ENCODE measurements at places on chromosomes 11 and 22.

DNA sequence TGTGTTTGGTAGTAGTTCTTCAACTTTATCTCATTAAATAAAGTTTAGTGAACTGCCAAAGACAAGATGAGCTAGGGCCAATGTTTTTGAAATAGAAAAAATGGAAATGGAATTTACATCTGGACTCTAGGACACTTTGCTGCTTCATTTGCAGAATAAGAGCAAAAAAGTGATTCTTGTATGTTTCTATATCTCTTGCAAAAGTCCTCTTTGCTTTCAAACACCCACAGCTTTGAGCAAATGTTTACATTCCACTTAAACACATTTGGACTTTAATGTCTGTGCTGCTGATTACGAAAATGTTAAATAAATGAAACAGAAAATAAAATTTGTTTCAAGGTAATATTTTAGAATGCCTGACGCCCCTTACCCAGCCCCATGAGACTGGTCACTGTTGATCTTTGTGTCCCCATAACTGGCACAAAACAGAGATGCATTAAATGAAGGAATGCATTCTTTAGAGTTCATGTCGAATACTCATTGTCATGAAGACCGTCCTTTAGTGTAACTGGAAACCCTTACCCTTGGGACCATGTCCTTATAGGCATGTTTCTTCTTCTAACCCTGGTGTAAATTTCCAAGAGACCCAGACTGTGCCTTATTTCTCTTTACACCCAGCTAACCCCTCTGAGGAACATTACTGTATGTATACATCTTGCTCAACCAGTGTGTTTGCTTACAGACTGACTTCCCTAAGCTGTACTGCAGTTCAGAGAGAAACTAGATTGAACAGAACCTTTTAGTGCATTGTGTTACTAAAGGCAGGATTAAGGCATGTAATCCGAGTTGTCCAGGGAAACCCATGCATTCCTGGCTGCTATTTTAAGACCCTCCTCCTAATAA is 199.7 kb downstream of the NAV2 start:
- DNase-seq, result no peak

DNA sequence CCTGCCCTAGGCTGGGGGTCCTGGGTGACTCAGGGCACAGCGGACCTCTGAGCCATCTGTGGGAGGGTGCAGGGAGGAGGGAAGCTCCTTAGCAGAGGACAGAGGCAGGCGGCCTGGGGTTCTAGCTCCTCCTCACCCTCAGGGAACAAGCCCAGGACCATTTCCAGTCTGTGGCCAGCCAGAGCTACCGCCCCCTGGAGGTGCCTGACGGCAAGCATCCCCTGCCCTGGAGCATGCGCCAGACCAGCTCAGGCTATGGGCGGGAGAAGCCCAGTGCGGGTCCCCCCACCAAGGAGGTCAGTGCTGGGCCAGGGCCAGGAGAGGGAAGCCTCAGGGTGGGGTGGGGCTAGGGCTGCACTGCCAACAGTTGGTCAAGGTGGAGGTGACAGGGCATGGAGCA is 26.0 kb upstream of the LRRC10B start:
- no peak for DNase-seq

- no peak for DNase-seq
Measured at GRCh38 chr11:107856981-107857517, 1.5 kb downstream of the SLC35F2 start.

DNA sequence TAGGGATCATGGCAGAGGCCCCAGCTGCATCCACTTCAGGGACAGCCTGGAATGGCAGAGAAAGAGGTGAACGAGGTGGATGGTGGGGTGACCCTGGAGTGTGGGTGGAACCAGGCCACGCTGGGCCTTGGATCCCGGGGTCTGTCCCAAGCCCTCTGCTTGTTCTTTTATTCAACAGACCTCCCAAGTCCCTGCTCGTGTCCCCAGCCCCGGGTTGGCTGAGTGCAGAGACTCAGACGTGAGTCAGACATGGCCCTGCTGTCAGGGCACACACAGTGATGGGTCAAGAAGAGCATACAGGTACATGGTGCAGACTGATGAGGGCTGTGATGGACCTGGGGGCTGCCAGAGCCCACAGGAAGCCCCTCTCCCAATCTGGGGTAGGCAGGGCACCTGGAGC is 6.6 kb downstream of the ARHGAP8 start:
- DNase-seq, result no peak

- no peak for DNase-seq
Measured at GRCh38 chr11:86889001-86889341, 66.2 kb downstream of the FZD4 start.

GRCh38 chr11:27423125-27423524 is 49.5 kb downstream of the LGR4 start:
- no peak for DNase-seq

DNA sequence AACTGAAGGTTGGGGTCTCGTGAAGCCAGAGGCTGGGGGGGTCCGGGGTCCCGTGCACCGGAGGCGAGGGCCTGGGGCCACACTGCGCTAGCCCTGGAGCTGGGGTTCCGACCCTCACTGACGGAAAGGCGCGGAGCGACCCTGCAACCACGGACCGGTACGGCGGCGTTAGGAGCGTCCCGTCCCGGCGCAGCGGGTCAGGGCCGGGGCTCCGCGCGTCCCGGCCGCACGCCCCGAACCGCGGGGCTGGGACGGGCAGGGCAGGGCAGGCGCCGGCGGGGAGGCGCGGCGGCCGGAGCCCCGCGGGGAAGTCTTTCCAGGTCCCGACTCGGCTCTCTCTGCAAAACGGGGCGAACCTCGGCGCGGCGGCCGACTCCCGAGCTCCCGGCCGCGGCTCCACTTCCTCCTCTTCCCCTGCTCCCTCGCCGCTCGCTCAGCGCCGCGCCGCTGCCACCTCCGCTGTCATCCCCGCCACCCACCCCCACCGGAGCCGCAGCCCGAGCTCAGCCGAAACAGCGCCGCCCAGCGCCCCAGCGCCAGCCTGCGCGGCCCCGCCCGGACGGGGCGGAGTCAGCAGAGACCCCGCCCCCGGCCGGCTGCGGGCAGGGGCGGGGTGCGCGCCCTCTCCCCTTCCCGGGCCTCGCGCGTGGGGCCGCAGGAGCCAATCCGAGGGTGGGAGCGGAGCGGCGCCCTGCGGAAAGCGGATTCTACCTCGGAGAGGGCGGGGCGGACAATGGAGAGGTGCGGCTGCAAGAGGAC is at the start of gene GDPD5:
GDPD5 (minus strand) TSS at position 509 of the 759 bp plus-strand sequence. CDS start 48,206 bp downstream, outside the sequence.
- DNase-seq, result peak; percentile 87

- DNase-seq, result no peak
Measured at GRCh38 chr22:32395107-32395506, 16.9 kb downstream of the RTCB start.

GRCh38 chr11:124519850-124520549 is 23.5 kb downstream of the OR8B12 start:
- DNase-seq, result no peak

- DNase-seq, result no peak
Measured at GRCh38 chr11:30605036-30605605, 19.0 kb upstream of the MPPED2 start.

GRCh38 chr11:109155291-109155690 is 266.7 kb upstream of the C11orf87 start:
- no peak for DNase-seq

- no peak for DNase-seq
Measured at GRCh38 chr11:119367661-119368120, 13.8 kb downstream of the USP2 start.

- DNase-seq, result no peak
Measured at GRCh38 chr11:101435408-101435973, 148.3 kb downstream of the TRPC6 start.

- no peak for DNase-seq
Measured at GRCh38 chr11:118877487-118878162, 6.1 kb upstream of the CXCR5 start.

GRCh38 chr22:37218771-37219411 is 6.6 kb upstream of the SSTR3 start:
- DNase-seq, result peak; percentile 78

- DNase-seq, result no peak
Measured at GRCh38 chr22:38284042-38284402, 11.2 kb upstream of the TMEM184B start.

DNA sequence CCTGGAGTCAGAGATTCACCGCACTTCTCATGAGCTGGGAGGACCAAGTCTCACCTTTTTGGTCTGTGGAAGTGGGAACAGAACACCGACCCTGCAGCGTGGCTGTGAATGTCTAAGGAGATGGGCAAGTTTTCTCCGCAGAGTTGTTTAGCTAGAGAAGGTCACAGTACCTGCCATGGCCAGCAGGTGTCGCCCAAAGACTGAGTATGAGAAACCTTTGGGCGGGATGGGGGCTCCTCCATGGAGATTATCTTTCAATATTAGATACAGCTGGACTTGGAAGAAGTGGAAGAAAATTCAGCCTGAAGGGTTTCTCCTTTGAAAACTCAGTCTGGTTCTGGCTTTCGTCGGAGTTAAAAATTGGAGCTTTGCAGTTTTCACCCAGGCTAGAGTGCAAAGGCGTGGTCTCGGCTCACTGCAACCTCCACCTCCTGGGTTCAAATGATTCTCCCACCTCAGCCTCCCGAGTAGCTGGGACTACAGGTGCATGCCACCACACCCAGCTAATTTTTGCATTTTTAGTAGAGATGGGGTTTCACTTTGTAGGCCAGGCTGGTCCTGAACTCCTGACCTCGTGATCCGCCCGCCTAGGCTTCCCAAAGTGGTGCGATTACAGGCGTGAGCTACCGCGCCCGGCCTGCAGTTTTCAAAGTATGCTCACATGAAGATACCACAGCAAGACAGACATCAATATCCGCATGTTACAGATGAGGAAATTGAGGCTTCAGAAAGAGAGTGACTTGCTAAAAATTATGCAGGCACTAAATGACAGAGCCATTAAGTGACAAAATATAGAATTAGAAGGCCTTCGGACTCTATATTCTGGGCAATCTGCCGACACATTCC is 10.7 kb upstream of the DSCAML1 start:
- no peak for DNase-seq

GRCh38 chr11:86814775-86815174 is 14.4 kb downstream of the PRSS23 start:
- DNase-seq, result no peak

DNA sequence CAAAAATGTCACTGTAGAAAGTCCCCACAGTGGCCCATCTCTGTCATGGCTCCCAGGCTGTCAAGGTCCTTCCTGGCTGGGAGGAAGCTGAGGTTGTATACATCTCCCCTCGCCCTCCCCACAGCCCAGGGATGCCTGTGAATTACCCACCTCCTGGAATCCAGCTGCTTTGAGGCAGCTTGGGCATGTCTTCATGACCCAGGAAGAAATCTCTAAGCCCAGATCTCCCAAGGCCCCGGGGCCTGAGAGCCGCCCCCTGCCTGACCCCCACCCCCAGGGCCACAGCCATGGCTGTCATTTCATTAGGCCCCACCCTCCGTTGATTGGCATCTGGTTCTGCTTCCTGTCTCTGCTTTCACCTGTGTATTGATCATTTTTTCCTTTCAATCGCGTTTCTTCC is 207.5 kb downstream of the TBC1D22A start:
- DNase-seq, result no peak

GRCh38 chr11:28009996-28010395 is 98.0 kb downstream of the KIF18A start:
- no peak for DNase-seq

DNA sequence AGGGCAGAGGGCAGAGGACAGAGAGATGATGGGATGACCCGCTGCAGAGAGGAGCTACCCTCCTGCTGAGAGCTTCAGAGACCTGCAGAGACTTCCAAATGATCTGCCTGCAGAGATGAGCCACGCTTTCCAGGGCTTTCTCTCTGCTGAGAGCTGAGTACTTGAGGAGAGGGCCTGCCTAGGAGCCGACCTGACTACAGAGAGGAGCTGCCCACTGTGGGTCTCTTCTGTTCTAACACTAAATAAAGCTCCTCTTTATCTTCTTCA is 45.9 kb upstream of the SC5D start:
- no peak for DNase-seq

DNA sequence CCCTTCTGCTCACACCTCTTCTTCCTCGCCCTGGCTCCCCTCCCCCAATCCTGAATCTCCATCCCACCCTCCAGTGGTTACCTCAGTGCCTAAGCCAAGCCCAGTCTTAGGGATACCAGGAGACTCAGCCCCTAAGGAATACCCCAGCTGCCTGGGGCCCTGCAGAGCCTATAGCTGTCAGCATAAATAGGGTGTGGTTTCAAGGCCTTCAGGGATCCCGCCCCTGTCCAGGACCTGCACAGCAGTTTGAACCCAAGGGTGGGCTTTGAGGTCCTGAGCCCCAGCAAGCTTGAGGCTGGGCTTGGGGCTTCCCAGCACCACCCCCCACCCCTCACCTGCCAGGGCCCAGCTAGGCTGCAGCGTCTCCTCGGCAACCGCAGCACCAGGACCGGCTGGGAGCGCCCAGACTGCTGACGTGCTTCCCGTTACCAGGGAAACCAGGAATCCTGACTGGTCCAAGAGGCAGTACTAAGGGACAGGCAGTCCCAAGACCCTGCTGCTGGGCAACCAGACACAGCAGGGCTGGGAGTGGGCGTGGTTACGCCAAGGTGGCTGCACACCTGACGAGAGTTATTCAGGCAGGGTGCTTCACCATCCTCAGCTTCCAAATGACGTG is 13.7 kb downstream of the APBB1 start:
- no peak for DNase-seq

GRCh38 chr11:102853956-102854355 is 10.5 kb upstream of the MMP3 start:
- DNase-seq, result no peak

DNA sequence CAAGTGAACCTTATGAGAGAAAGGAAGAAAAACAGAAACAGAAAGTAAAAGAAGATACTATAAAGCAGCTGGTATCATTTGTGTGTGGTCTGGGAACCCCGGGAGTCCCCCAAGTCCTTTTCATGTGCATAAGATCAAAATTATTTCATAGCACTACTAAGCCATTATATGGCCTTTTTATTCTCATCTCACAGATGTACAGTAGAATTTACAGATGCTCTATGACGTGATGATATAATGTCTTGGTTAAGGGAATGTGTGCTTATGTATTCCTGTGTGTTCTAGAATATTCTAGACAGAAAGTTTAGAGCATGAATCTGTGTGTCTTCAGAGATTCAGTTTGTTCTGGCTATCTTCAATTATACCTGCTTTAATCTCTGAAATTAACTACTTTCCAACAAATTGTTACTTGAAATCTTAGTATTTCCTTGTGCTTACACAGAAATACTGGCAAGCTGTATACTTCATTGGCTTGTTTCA is 8.6 kb upstream of the TPP1 start:
- no peak for DNase-seq

Measured in GM06990 (cell line).